RPMI7951 (cell line): ENCODE measurements at places on chromosomes 16 and 17.

DNA sequence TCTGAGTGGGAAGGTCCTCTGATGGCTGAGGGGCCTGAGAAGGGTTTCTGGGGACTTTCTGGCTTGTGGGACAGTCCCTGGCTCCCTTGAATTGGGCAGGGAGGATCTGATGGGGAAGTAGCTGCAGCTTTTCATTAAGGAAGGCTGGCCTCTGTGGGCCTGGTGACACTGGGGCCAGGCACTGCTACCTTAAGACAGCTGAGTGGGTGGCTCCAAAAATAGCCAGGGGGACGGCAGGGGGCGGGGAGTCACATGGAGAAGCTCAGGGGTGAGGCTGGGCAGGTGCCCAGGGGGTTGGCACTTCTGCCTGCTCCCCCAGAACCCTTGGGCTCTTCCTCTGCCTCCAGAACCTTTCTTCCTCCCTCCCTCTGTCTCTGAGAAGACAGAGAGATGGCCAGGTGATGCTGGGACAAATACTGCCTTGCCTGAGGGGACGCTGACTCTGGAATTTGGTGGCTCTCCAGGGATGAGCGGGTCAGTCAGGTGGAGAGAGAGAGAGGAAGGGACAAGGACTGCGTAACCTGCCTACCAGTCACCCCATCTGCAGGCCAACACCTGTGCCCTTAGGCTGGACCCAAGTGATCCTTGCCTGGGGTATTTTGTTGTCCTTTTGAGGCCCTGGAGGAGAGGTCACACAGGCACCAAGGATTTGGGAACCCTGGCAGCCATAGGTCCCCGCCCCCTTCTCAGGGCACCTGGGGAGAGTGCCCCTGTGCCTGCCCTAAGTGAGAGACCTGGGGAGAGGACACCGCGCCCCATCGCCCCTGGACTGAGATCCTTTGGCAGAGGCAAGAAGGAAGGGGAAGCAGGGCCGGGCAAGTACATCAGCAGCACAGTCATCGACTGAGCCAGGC is 1.7 kb upstream of the SGCA start:
- DNase-seq, result no peak

DNA sequence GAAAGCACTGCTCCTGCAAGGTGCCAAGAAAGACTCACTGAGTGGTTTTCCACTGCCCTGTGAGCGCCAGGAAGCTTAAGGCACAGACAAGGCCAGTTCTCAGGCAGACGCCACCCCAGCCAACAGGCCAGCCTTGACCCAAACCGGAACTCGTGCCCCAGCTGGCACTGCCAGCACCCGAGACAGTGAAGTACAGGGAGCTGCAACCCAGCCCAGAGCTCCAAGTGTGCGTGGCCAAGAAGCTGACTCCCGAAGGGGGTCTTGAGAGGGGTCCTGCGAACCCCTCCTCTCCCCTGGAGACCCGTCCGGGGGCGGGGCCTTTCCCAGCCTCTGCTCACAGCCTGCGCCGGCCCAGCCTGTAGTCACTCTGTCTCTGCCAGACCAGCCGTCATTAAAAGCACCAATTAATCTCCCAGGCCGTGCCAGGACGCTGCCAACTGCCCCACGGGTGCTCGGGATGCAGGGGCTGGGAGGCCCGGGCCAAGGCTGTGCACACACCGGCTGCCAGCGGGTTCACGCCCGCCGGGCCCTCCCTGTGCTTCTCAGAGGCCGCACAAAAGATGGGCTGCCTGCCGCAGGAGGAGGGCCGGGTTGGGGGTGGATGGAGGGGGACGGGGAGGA is 4.4 kb upstream of the SOX8 start:
- DNase-seq, result no peak

DNA sequence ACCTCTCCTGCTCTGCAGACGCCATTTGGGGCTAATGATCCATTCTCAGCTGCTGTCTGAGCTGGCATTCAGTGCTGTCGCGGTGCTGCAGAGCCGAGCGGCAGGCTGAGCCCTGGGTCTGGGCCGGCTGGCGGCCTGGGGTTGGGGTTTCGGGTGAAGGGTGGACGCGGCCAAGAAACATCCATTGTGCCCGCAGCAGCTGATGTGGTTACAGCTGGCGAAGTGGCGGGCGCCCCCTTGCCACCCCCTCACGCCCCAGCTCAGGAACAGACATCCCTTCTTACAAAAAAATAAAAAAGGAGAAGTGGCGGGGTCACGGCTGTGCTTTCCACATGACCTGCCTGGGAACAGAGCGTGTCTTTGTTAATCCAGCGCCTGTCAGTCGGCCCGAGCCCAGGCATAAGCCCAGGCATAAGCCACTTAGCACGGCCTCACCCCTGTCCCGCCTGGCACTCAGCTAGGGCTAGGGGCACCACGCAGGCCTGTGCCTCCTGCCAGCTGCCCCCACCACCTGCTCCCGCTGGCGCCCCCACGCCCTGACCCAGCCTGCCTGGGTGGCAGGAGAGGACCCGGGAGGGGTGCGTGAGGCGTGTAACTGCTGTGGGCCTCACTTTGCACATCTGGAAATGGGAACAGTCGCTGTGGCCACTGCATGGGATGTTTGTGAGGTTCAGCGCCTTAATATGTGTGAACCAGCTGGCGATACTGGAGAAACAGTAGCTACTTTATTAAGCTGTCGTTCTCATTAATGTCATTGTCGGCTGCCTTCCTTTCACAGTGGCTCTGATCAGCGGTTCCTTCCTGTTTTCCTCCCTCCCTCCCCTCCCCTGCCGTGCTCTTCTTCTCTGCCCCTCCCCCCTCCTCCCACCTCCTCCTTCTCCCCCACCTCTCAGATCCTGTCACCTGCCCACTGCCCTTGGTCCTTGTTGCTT is 197.7 kb upstream of the CIBAR2 start:
- peak; percentile 51 for DNase-seq

DNA sequence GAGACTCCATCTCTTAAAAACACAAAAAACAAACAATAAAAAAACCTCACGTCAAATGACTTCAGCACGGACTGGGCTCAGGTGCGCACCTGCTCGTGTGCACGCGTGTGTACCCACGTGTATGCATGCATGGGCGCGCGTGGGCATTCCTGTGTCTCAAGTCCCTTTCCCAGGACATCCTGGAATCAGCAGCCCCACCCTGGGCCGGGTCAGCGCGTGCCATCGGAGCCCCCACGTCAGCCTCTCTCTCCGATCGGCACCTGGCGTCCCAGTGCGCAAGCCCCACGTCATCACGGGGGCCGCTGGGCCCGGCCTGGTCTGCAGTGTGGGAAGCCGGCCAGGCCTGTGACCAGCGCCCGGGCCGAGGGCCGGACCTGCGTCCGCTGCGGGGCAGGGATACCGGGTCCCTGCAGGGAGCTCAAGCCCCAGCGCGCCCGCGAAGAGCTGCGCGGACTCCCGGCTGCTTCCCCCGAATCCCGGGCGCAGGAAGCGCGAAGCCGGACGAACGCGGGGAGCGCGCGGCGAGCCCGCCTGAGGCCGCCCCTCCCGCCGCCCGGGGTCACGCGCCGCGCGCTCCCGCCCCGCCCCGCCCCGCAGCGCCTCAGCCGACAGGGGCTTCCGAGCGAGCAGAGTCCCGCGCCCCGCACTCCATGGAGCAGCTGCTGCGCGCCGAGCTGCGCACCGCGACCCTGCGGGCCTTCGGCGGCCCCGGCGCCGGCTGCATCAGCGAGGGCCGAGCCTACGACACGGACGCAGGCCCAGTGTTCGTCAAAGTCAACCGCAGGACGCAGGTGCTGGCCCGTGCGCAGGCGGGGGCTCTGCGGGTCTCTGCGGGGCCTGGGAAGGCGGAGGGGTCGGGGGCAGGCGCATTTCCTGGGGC is at the start of gene FN3K:
TSS of gene FN3K (plus strand) at position 629 of the 880 bp plus-strand sequence. CDS start at position 651, 22 bp downstream.
- peak; percentile 33 for DNase-seq

DNA sequence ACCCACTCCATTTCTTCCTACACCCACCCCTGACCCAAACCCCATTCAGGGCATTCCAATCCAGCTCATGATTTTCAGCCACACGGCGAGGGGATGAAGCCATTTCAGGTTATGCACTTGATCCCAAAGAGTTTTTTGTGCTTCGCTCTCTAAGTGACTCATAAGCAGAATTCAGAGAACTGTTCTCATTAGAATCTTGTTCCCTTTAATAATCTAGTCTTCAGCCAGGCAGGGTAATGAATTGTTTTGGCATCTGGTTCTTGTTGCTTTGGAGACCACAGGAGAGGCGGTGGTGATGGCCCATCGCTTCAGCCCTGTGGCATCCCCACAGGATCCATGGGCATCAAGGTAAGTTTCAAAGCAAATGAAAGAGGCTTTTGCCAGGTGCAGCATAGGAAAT is 4.8 kb upstream of the KRT31 start:
- DNase-seq, result peak; percentile 73

DNA sequence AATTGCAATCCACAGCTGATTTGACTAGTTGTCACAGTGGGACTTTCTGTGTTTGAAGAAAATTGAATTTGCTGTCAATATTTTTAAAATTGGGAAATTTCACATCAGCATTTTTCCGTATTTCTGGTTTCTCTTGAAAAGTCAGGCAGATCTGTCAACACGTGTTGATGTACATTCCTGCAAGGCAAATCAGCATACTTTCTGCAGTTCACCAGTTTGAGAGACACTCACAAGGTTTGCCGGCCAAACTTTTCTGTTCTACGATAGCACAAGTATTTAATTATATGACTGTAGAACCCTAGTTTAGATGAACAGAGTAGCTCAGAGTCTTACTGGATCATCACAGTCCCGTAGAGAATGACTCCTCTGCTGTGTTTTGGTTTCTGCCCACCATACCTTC is 102.0 kb downstream of the ADAMTS18 start:
- no peak for DNase-seq

DNA sequence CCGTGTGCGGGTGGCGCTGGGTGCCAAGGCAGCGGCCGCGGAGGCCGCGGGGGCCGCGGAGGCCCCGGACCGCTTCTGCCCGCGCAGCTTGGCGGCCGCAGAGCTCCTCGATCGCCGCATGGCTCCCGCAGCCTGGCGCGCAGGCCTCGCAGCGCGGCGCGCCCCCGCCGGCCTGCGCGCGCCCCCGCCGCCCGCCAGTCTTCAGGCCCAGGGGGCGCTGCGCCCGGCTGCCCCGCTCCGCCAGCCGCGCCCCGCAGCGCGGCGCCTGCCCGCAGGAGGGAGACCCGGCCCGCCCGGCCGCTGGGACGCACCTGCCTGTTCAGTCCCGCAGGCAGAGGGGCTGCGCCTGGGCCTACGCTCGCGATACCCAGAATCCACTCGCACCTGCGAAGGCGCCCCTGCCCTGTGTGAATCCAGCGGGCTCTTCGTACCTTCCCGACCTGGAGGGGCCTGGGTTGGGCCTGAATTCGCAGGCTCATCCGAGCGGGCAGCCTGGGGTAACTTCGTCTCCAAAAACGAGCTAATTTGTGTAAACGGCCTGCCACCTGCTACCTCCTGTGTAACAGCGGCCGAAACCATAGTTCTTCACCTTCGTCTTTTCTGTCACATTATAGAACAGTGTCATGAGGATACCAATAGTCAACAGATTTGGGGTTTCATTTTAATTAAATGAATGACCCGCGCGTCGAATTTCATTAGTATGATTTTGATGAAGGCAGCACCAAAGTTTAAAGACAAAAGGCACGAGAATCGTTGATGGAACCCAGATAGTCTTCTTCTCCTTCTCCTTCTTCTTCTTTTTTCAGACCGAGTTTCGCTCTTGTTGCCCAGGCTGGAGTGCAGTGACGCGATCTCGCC is at the start of gene CENPV:
TSS of gene CENPV (minus strand) at position 153 of the 858 bp plus-strand sequence. CDS start at position 120, 33 bp downstream.
- peak; percentile 18 for DNase-seq

GRCh38 chr17:77049440-77049839 is 91.3 kb upstream of the SEC14L1 start:
- DNase-seq, result peak; percentile 30

DNA sequence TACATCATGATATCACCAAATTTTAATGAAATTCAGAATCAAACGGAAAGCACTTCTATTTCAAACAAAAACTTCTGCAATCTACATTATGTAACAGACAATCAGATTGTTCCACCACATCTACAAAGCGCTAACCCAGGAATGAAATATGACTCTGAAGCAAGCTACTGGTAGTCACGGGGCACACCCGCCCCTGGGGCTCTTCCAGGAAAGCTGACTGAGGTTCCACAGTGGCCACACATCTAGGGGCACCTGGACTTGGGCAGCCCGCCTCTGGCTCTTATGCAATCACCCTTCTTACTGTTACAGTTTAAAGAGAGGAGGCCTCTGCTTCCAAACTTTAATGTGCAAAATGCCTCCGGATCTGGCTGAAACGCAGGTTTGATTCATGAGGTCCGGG is 27.5 kb downstream of the ZCCHC14 start:
- peak; percentile 96 for DNase-seq

- no peak for DNase-seq
Measured at GRCh38 chr16:54938212-54939028, 7.8 kb downstream of the IRX5 start.
